ENCODE measurements at places on chromosomes 12 and 14.
A peak's percentile ranks its signal among the peaks of the same experiment; 100 is the strongest.

DNA sequence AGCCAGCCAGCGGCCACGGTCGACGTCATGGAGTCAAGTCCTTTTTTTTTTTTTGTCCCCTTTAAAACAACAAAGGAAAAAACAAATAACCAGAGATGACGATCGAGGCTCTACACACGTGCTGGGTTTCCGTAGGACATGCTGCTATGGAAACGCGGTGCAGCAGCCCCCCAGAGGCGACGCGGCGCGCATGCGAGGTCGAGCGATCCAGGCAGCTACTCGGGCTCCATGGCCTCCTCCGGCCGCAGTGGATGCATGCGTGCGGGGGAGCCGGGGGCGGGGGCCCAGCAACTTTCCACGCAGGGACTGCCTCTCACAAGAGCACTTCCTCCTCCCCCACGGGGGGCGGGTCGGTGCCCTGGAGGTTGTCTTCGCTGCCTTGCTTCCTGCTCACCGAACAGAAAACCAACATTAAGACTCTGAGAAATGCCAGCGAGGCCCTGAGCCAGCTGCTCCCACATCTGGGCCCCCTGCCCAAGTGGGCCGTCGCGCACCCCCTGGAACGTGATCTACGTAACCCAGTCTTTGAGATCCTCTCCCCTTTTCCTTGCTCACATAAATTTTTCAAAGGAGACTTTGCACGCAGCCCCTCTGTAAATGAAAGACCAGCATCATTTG, 30.7 kb downstream of the P2RX4 start:
- DNase-seq, result peak; percentile 84

DNA sequence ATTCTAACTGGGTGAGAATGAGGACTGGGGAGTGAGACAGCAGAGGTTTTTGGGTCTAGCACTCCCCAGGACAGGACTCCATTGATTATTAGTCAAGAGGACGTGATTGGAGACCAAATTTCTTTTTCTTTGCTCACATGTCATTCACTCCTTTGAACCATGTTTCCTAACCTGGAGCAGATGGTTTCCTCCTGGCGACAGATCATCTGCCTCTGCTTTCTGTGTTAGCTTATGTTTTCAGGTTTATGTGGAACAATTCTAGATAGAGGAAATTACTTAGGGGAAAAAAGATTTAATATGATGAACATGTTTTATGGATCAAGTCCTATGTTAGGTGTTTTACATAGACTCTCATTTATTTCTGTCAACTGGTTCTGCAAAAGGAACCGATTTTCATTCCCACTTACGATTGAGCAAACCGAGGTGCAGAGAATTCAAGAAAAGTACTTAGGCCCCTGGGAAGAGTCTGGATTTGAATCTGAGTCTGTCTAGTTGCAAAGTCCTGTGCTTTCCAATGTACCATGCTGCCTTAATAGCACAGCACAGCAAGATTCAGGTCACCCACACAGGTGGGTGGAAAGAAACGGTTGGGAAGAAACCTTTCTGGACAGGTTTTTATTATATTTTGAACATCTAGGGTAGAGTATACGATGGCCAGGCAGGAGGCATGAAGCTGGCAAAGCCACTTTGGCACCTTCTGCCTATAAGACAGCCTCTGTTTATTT, 30.8 kb downstream of the SMOC1 start:
- no peak for DNase-seq

DNA sequence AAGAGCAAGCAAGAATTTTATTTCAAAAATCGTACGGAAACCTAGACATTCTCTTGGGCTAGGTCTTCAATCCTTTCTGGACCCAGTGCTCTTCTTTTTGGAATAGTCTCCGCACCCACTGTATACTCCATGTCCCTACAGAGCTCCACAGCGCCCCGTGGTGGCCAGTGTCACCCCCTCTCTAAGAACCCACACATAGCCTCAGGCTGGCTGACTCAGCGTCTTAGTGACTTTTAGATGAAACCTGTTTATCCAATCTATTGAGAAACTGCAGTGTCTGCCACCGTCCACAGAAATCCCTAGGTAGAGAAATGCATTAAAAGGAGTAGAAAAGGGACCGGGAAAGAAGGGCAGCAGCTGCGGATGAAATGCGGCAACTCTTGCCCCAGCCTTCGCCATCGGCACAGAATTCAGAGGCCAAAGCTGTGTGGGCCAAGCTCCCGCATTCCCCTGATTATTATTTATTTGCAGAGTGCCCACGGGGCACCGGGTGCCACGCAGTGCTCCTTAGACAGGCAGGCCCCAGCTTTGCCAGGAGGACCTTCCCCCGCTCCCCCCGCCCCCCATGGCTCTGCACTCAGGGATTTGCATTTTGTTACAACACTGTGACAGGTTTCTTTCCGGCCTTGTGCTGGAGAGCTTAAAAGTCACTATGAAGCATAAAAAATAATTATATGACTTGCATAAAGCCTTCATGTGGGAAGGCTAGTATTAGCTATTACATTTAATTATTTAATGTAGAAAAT, 170.1 kb upstream of the FKBP4 start:
- no peak for DNase-seq

DNA sequence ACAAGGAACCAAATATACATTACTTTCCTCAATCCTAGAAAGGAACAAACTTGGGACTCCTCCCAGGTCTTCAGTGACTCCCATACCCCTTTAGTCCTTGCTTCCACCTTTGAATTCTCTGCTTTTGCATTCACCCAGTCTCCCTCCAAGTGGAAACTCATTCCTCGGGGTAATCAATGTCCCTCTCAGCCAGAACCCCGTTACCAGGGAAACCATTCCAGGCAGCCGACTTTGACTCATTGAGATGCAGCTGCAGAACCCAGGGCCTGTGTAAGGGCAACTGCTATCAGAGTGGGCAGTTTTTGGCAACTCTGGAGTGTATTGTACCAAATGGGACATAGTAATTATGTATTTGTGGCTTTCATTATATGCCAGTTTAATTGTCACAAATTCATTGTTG, 186.2 kb downstream of the NRXN3 start:
- no peak for DNase-seq

GRCh38 chr12:76687981-76688380, 75.9 kb upstream of the ZDHHC17 start:
- no peak for DNase-seq

- peak; percentile 49 for DNase-seq
These were observed 46.1 kb upstream of the PTPRO start for GRCh38 chr12:15276088-15276698.

DNA sequence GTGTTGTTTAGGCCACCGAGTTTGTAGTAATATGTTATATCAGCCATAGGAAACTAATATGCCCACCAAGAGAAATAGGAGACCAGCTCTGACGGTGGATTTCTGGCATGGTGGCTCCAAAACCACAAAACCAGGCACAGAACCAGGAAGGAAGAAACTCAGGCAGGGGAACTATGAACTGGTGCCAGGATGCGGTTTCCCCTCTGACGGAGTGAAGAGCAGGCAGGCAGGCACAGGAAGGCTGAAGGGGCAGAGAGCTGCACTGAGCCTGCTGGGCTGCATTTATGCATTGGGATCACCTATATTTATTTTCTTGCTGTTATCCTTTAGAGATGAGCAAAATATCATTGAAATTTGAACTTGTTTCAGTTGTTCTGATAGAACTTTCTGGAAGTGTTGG, 479.4 kb downstream of the VRK1 start:
- DNase-seq, result no peak

DNA sequence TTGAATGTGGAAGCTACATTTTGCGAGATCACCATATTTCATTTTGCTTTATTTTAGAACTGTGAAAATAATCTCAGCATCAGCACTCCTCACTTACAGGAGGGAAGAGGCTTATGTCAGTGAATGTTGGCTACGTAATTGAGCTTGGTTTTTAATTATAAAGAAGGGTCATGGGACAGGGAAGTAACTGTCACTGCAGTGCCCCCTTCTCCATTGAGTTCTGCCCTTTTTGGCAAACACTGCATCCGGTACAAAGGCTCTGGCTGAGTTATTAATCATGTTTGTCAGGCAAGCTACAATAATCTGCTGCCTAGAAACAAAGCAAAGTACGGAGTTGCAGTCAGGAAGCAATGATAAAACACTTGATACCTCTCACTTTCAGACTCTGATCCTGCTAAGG, 546.7 kb downstream of the SNAPC1 start:
- DNase-seq, result peak; percentile 13

DNA sequence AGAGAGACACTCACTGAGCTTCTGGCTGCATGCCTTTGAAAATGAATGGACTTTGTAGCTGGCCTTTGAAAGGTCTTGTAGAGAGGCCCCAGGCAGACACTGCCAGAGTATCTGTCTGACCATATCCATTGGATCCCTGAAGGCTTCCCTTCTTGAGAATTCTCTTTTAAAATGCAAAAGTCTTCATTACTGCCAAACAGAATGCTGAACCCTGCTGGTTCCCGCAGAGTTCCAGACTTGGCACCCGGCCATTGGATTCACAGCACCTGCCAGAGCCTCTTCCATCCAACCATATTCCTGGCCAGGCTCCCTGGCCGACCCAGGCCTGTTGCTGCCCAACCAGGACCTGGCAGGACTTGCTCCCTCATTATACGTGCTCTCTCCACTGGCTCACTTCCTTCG, 182.5 kb downstream of the GXYLT1 start:
- DNase-seq, result no peak

- DNase-seq, result peak; percentile 50
These were observed 43.3 kb upstream of the DHRS4 start for GRCh38 chr14:23910101-23910875.

DNA sequence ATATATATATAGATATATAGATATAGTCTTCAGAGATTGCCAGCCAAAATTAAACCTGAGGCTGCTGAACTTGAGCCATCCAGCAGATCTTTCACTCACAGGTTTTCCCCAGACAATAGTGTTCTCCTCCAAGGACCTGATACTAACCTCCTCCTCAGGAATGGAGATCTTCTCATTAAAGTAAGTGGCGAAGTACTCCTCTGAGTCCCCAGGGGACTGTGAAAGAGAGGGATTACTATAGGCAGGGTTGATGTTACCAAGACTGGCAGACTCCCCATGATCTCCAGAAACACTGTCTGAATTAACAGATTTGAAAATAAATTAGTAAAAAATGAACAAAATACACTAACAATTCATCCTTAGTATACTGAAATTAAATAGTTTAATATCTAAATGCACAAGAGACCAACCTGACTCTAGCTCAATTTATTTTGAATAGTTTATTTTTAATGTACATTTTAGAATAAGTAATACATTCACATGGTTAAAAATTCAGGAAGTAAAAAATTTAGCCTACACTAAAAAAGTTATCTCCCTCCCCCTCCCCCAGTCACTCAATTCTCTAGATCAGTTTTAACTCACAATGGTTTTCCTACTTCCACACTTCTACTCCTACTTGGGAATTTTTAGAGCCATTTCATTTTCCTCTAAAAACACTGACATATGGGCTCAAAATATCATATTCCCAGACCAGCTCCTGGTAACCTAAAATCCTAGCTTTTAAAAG, 17.7 kb downstream of the SLC11A2 start:
- no peak for DNase-seq

DNA sequence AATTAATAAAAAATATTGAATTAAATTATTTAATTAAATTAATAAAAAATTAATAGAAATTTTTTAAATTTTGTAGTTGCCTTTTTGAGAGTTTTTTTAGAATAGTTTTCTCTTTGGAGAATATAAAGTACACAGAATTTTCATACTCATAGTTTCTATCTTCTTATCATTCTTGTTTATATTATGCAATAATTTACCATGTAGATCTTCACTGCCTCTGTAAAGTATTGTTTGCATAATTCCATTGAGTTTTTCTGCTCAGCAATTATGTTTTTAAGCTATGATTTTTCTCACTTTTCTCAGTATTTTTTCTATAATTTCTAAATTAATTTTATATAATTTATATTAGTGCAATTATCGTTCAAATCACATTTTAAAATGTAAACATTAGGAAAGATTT, 50.6 kb upstream of the OXA1L start:
- DNase-seq, result no peak

DNA sequence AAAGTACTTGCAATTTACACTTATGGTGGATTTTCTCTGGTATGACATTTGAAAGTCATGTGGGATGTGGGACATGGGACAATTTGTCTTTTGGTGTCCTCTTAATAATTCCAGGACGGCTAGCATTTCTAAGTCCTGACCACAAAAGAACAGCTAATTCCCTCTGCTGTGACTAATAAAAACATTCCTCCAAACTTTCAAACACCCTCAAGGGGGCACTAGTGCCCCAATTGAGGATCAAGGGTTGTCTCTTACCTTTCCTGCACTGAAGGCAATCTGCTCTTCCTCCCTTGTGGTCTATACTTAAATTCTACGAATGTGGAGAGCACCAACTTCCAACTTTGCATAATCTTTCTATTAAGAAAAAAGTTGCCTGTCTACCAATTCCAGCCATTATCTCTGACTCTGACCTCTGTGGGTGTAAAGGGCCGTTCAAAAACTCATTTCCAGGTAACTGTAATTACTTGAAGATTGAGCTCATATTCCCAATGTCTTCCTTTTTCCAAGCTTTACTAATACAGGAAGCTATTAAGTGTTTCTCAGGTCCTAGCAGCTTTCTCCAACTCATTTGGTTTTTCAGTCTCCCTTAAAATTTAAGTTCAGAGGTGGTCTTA, 210.2 kb downstream of the PTPRO start:
- DNase-seq, result peak; percentile 24

DNA sequence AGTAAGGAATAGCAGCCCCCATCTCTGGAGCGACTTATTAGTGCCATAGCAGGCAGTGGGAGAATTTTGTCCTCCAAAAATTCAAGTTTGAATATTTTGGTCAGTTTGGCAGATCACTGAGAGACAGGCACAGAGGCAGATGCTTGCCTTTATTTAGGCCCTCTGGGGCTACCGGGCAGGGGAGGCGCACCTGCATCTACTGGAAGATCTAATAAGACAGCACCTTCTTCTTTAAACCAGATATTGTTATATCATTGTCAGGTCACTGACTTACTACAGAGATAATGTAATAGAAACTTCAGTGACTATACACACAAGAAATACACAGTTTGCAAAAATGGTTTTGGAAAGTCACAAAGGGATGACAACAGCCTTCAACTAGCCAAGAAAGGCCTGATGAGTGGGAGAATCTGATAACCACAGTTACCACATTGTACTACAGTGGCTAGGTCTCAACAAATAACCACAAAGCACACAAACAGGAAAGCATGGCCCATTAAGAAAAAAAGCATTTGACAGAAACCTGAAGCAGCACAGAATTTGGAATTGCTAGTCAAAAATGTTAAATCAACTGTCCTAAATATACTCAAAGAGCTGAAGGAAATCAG, 56.8 kb downstream of the CDK17 start:
- no peak for DNase-seq

GRCh38 chr12:6074427-6074826, 50.0 kb downstream of the VWF start:
- DNase-seq, result no peak

DNA sequence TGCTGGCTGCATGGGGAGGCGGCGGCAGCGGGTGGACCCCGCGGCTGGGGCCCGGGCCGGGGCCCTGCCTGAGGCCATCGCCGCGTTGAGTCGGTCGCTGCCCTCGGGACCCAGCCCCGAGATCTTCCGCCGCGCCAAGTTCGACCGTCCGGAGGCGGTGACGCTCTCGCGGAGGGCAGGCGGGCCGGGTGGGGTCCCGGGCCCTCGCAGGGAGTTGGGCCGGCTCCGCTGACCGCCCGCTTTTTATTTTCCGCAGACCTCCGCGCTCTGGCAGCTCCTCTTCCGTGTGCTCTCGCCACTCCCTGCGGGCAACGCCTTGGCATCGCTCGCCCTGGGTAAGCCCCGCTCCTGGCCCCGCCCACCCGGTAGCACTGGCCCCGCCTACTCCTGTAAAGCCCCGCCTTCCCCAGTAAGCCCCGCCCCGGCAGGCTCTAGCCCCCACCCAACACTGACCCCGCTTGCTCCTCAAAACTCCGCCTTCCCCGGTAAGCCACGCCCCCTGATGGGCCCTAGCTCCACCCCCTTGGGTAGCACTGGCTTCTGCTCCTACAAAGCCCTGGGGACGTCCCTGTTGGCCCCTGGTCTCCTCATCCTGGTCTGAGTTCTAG, 424 bp downstream of the TEDC1 start:
- DNase-seq, result no peak

GRCh38 chr12:124359671-124360581, 65.0 kb downstream of the RFLNA start:
- no peak for DNase-seq
